Epithelial cell of umbilical artery (primary cell): ENCODE measurements at places on chromosomes 11 and 22. TPM values are rescaled to one million over a fixed set of nuclear protein-coding genes. Genes with fewer than 3 reads are reported as not detected.

Gene DGKZ
- 48.1 and 57.8 TPM in 2 replicates for total RNA-seq

Gene MS4A15
- total RNA-seq: not detected in 2 replicates

Gene C11orf16
- total RNA-seq: not detected in 2 replicates

Gene APOL5
- not detected in 2 replicates for total RNA-seq

Gene MYEOV
- under 0.01 and 0.32 TPM in 2 replicates for total RNA-seq
